Midbrain (tissue), 1 donor: ENCODE measurements at places on chromosomes 3 and 15.

- DNase-seq, result no peak
Observed at GRCh38 chr3:4376499-4376898, 73.3 kb downstream of the SETMAR start.

DNA sequence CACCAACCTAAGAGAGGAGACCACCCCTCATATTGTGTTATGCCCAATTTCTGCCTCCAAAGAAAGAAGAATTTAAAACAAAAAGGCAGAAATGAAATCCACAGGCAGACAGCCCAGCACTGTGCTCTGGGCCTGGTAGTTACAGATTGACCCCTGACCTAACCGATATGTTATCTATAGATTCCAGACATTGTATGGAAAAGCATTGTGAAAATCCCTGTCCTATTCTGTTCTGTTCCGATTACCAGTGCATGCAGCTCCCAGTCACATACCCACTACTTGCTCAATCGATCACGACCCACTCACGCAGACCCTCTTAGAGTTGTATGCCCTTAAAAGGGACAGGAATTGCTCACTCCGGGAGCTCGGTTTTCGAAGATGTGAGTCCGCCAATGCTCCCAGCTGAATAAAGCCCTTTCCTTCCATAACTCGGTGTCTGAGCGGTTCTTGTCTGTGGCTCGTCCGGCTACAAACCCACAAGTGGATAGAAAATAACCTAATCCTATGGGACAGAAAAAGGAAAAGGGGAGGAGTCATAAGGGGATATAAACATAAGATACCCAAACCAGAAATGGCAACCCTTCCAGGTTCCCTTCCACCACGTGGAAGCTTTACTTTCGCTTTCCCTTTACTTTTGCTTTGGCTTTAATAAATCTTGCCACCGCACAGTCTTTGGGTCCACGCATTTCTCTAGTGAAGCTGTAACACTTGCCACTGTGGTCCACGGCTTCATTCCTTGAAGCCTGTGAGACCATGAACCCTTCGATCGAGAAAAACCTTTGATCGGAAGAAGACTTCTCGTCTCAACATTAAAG is 1.7 kb upstream of the CFAP91 start:
- no peak for DNase-seq

GRCh38 chr15:65334586-65335231 is 30.2 kb downstream of the RNU5B-1 start:
- DNase-seq, result no peak

- no peak for DNase-seq
Observed at GRCh38 chr15:92168066-92168683, 225.5 kb upstream of the ST8SIA2 start.

DNA sequence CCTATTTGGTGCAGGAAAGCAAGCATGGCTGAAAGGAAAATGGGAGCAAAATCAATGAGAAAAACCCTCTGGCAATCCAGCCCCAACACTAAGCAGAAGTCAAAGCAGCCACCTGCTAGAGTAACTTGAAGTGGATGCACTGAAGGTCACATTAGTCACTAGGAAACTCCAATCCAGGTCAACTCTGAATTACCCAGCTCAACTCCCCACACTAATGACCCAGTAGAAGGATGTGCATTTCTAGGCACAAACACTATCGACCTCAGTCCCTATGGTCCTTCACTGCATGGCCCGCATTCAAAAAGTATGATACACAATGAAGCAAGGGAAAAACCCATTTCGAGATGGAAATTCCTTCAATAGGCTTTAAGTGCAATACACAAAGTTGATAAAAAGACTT is 80.6 kb downstream of the RAD18 start:
- DNase-seq, result no peak

- DNase-seq, result no peak
Observed at GRCh38 chr3:65268426-65268825, 580.6 kb upstream of the ADAMTS9 start.

DNA sequence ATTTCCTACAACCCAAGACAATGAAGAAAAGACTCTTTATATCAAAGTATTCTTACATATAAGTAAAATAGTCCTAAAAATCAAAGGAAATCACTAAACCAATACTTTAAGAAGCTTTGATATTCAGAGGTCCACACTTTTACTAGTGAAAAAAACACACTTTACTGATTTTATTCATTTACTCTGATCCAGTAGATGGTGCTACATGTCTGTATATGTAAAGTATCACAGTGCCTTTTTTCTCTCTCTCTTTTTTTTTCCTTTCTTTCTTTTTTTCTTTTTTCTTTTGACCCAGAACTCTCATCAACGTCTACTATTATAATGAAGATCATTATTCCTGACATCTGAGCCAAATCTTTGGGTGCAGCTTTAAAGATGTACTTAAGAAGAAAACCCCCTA is 10.8 kb upstream of the CCDC39 start:
- DNase-seq, result no peak
